Activated T-cell treated with anti-CD3 and anti-CD28 coated beads, Interleukin-2, amount 50 U/mL, for 72 hours (primary cell): ENCODE measurements at places on chromosomes 3 and 15. TPM values are rescaled to one million over a fixed set of nuclear protein-coding genes. Genes with fewer than 3 reads are reported as not detected.

Gene TIGIT
- total RNA-seq: 77.2 TPM

Gene SEMA3F
- 0.25 TPM for total RNA-seq

Gene PAQR5
- total RNA-seq: not detected

Gene CCDC9B
- total RNA-seq: 1.6 TPM

Gene KIF23
- 51.5 TPM for total RNA-seq

Gene RPL22L1
- total RNA-seq: 246 TPM

Gene PLA2G4E
- total RNA-seq: not detected

Gene XXYLT1
- total RNA-seq: 6.2 TPM

Gene CORO2B
- total RNA-seq: not detected

Gene SAMMSON
- total RNA-seq: not detected

Gene PLXND1
- 4.1 TPM for total RNA-seq

Gene MESP1
- 2.4 TPM for total RNA-seq

Gene RAB5A
- 62.7 TPM for total RNA-seq

Gene GPR62
- 0.10 TPM for total RNA-seq

Gene NANOGP8
- total RNA-seq: not detected

Gene C3orf62
- total RNA-seq: 4.6 TPM

Gene SI
- total RNA-seq: not detected

Gene GRM7
- not detected for total RNA-seq

Gene NEK10
- total RNA-seq: 0.36 TPM

Gene CNTN4
- 0.79 TPM for total RNA-seq

Gene RARRES1
- total RNA-seq: 0.41 TPM

Gene CKMT1B
- total RNA-seq: not detected

Gene CDC25A
- total RNA-seq: 27.8 TPM

Gene VIPR1
- total RNA-seq: 6.6 TPM
